Activated gamma-delta T cell treated with anti-CD3 and anti-CD28 coated beads, Interleukin-2, amount 50 U/mL, for 16 hours (primary cell): ENCODE measurements at places on chromosomes 3 and 15.

DNA sequence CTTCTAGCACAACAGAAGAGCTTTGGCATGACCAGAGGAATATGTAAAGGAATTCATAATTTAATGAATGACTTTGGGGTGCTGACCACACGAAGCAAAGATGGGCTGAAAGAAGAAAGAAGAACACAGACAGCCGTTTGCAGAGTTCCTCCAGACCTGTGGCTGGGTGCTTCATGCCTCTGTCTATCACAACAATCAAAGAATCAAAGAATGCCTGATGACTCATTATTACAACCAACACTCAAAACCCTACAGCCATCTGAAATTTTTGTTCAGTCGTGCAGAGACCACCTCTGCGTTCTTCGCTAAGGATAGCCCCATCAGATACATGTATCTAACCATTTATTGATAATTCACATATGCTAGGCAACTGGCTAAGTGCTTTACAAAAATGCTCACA lies 129.0 kb upstream of the PRICKLE2 start:
- DNase-seq: no peak

DNA sequence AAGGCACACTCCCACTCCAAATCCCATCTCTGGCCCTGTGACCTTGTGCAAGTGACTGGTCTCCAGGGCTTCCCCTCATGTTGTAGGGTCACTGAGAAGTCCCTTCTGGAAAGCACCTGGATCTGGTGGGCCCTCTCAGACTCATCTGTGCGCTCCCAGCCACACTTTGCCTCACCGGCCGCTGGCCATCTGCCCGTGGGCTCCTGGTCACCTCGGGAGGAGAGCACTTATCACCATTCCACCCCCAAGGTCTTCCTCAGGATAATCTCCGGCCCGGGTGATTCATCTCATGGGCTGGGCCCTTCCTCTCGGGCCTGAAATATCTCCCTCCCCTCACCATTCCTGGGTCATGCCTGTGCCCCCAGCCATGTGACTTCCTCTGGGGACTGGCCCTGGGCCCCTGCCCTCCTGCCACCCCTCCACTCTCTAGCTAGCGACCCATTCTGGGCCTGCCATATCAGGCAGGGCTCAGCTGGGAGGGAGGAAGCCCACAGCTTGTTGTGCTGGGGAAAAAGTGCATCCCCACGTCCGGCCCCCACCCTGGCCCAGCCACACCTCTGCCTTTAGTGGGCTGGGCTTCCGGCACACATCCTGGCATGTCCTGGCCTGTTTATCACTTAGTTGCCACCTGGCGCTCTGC lies 10.6 kb upstream of the WNT7A start:
- no peak for DNase-seq

GRCh38 chr3:144358191-144358590 lies 386.6 kb downstream of the DIPK2A start:
- DNase-seq: no peak

- peak; percentile 3 for DNase-seq
Observed at GRCh38 chr3:129827765-129828164, 65.7 kb downstream of the TMCC1 start.

GRCh38 chr15:26050984-26051383 lies 187.9 kb upstream of the ATP10A start:
- DNase-seq: no peak

- no peak for DNase-seq
Observed at GRCh38 chr3:33884701-33885100, 86.3 kb downstream of the PDCD6IP start.

DNA sequence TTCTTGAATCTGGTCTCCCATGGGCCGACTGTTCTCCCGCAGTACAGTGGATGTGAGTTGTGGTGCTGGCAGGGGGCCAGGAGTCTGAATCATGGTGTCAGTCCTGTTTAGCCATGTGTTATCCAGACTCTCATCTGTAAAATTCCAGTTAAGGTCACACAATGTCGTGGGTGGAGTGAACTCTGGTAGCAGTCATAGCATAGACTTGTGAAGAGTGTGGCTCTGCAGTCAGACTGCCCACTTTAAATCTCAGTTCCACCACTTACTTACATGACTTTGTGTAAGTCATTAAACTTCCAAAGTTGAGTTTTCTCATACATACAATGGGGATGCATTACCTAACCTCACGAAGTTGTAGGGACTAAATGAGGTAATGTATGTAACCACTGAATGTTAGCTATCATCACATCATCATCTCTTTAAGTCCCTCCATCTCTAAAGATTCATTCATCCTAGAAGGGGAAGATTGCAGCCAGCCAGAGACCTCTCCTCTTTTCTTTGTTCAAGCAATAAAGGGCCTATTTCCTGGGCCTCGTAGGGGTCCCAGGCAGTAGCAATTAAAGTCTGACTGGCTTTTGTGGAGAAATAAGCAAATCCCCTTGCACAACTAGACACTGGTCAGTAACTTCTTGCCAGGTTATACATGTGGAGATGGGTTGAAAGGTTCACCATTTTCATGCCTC lies 93.9 kb downstream of the PCCB start:
- DNase-seq: no peak

GRCh38 chr3:33023176-33024136 lies 72.0 kb downstream of the CCR4 start:
- no peak for DNase-seq

DNA sequence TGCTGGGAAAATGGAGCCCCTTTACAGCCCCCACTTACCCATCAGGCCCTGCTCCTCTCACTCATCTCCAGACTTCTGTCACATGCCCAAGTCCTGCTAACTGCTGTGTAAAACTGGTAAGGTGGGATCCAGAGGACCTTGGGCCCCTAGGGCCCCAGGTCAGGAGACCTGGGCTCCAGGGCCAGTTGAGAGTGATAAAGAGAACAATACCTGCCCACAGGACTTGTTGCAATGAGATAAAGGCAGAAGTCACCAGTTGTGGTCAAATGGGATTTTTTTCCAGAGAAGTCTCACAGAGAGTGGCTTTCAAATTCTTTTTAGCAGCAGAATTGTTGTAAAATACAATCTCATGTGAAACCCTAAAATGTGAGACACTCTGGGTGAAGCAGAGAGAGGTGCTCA lies 753 bp downstream of the FURIN start:
- DNase-seq: no peak

DNA sequence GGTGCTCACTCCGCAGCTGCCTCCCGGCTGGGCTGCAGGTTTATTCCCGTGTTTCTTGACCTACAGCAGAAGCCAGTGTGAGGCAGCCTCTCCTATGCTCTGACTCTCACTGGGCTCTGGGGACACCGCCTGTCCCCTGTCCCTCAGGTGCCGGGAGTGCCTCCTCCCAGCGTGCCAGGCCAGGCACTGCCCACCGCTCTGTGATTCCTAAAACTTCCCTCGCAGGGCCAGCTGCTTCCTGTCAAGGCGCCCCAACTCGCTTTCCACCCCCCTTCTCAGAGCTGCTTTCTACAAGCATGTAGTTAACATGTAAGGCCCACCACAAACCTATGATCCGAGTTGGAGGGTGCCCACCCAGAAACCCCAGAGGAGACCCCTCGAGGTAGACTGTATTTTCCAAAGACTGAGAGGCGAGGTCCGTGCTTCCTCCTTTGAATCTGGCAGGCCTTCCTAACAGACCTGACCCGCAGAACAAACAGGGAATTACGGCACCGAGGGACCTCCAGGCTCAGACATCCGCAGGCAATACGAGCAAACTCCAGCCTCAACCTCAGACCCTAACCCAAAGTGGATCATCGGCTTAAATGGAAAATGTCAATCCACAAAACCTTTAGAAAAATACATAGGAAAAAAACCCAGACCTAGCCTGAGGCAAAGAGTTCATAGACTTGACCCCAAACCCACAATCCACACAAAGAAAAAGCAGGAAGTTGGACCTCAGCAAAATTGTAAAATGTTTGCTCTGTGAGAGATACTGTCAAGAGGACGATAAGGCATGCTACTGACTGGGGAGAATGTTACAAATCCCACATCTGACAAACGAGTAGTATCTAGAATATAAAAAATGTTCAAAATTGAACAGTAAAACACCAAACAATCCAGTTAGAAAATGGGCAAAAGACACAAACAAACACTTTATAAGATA lies 121.3 kb upstream of the IQSEC1 start:
- DNase-seq: no peak

GRCh38 chr3:185420762-185421161 lies 57.8 kb downstream of the MAP3K13 start:
- no peak for DNase-seq

GRCh38 chr3:106678657-106679390 lies 698.4 kb upstream of the CCDC54 start:
- DNase-seq: no peak

- no peak for DNase-seq
Observed at GRCh38 chr15:63501256-63502089, 2.9 kb upstream of the USP3 start.

- no peak for DNase-seq
Observed at GRCh38 chr3:139322346-139322745, 21.5 kb upstream of the MRPS22 start.

DNA sequence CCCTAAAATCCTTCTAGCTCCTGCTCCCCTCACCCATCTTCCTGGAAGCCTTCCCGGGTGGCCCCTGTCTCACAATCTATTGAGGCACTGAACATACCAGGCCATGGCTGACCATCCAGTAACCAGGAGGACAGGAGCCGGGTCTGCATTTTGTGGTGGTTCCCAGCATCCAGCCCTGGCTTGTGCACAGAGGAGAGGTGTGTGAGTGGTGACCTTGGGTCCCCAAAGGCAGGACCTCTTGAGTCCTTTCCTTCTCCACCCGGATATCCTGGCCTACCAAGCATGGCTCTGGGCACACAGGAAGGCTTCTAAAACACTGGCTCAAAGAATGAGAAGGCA lies 7.8 kb downstream of the CSK start:
- DNase-seq: no peak

- DNase-seq: no peak
Observed at GRCh38 chr15:68503791-68504680, 72.1 kb upstream of the ITGA11 start.

GRCh38 chr3:119826711-119827608 lies 45.1 kb downstream of the NR1I2 start:
- DNase-seq: no peak

- DNase-seq: no peak
Observed at GRCh38 chr3:130459944-130460343, 57.0 kb upstream of the COL6A6 start.

- DNase-seq: no peak
Observed at GRCh38 chr3:105620236-105620635, 248.6 kb downstream of the CBLB start.

DNA sequence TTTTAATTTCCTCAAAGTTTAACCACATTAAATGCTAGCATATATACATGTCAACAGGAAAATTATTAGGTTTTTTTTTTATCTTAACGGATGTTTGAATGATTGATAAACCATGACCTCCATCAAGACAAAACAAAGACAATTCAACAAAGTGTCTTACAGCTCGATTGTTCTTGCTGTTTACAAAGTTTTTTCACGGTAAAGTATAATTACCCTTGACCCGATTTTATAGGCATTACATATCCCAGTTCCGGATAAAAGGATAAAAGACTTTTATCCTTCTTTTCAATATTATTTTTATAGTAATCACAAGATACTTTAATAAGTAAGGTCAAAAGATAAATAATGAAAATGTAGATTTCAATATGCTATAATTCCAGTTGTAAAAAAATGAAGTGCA lies 96.9 kb downstream of the RORA start:
- DNase-seq: no peak

DNA sequence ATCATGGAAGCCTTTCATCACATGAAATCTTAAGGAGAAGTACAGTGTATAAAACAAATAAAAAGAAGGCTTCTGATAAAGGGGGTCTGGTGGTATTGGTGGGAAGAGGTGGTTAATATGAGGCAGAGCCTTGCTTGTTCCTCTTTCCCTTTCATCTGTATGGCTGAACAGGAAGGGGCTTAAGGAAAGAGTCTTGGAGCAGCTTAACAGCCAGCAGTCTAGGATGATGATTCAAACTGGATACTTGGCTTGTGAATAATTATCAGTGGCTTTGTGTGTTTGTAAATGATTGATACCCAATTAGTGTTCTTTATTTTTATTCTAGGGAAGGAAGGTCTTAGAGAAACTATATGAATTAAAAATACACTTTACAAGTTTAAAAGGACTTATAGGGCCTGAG lies 29.1 kb upstream of the TCAIM start:
- no peak for DNase-seq

GRCh38 chr15:97708252-97708651 lies 252.3 kb upstream of the ARRDC4 start:
- no peak for DNase-seq

GRCh38 chr15:93478947-93479346 lies 389.9 kb upstream of the RGMA start:
- no peak for DNase-seq

DNA sequence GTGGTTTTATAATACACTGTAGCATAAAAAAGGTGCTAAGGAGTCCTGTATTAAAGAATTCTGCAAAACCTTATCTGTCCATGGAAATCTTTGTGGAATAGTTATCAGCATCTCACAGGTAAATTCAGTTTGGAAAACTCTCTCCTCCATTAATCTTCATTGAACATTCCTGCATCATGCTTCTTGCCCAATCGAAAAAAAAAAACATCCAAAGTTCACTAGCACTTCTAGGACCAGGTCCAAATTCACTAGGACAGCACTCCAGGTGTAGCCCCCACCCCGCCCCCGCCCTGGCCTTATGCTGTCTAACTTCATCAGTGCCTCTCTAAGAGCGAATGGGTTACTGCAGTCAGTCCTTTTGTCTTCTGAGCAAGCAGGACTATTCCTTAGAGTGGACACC lies 138.6 kb downstream of the PLD1 start:
- no peak for DNase-seq

DNA sequence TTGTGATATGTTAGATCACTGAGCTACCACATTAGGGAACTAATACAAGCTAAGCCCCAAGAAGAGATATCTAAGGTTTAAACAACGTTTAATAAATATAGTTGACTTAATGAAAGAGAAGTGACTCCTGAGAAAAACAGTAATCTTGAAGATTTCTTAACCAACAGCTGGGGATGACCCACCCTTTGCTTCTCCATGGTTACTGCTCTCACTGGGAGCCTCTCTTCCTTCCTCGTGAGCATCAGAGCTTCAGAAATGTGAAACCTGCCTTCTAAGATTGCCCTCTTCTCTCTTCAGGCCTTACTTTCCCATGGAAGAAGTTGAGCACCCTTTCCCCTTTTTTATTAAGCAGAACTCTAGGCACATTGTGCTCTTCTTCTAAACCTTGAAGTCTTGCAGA lies 132.2 kb upstream of the NR2E3 start:
- no peak for DNase-seq

GRCh38 chr3:101685870-101686307 lies 629 bp downstream of the RPL24 start:
- DNase-seq: no peak
